ENCODE measurements at places on chromosomes 12 and 14. TPM values are rescaled to one million over a fixed set of nuclear protein-coding genes. Genes with fewer than 3 reads are reported as not detected.

Gene HOTAIR
- total RNA-seq = not detected

Gene ADCY6
- total RNA-seq = 31.9 TPM

Gene GUCY2C
- not detected for total RNA-seq

Gene EPYC
- total RNA-seq = not detected

Gene CDCA3
- 39.8 TPM for total RNA-seq

Gene GPR84
- not detected for total RNA-seq

Gene HSPB8
- total RNA-seq = 6.0 TPM

Gene SYNDIG1L
- total RNA-seq = not detected

Gene TAS2R20
- total RNA-seq = 8.6 TPM

Gene PLA2G1B
- total RNA-seq = not detected

Gene PIANP
- 0.13 TPM for total RNA-seq

Gene PRKCH
- total RNA-seq = 160 TPM

Gene SPSB2
- total RNA-seq = 3.3 TPM

Gene SERPINA1
- total RNA-seq = 0.13 TPM

Gene CCDC38
- 0.13 TPM for total RNA-seq
